ENCODE measurements at places on chromosomes 1 and 21.

- no peak for DNase-seq
Measured at GRCh38 chr21:45079351-45079750, 5.0 kb downstream of the ADARB1 start.

DNA sequence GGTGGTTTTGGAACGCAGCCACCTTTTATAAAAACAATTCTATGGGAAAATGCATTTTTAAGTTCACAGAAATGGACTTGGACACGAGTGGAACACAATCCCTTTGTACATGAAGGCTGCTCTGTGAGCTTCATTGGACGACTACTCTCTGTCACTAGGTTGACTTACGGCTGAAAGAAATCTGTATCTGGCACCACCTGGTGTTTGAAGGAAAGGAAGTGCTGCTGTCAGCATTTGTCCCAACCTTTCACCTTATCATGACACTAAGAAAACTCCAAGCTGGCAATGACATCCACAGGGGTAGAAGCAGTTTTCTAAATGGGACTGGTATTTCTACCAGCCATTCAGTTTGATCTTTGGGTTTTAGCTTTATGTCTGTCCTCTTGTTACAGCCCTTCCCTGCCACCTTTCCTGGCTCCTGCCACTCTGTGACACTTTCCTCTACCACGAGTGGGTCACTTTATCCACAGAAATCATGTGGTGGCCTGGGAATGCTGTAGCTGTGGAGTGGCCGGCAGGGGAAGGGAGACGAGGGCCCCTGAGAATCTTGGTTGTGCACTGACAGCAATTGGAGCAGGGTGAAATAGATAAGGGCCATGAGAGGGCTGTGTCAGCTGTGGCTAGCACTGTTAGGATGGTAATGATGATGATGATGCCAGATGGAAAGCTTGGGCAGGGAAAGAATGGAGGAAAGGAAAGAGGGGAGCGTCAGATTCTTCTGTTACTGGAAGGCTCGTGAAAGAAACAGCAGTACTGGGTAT, 85.2 kb downstream of the TBX19 start:
- DNase-seq: no peak

GRCh38 chr1:94790246-94790645, 29.9 kb upstream of the SLC44A3 start:
- no peak for DNase-seq

GRCh38 chr1:155729031-155729898, 40.4 kb downstream of the DAP3 start:
- no peak for DNase-seq

- DNase-seq: no peak
Measured at GRCh38 chr1:220971221-220971620, 92.0 kb downstream of the HLX start.

DNA sequence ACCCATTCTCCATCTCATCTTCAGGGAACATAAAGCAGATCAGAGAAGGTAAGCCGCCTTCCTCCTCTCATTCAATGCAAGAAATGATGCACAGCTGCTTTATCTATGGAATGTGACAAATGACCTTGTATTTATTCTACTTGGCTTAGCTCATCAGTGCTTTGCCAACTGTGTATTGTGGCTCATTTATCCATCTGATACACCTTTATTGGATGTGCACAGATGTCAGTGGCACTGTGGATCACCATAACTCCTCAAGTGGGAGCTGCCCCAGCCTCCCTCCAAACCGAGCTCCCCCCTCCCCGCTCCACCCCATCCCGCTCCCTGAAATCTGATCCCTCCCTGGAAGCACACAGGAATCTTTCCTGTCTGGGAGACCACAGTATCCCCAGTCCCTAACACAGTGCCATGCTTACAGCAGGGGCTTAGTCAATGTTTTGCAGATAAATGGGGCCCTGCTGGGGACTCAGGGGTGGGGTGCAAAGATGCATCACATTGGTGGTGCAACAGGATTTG, 156.0 kb upstream of the RAB4A start:
- DNase-seq: no peak

DNA sequence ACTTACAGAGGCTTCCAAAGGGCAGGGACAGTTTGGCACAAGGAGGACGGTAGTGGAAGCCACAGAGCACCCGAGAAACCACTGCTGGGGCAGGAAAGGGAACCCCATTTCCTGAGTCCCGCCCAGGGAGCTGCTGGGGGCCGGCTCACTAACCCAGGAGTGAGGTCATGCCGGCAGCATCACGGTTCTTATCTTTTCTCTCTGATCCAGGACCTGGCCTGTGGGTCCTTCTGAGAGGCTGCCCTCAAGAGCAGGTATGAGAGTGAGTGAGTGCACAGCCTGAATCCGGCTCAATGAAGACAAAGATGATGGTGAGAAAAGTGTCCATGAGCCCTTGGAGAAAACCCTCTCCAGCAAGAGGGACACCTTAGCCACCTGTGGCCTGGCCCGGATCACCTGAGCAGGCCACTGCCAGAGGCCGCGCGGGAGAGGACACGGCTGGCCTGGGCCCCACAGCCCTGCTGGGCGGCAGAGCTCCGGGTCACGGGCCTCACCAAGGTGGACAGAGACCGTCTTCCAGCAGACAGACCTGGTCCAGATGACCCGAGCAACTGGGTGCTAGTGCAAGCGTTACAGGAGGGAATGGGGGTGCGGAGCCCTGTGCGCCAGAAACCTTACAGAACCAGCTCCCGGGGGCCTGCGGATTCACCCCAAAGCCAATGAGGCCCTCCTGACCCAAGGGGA, 94.9 kb downstream of the RIPK4 start:
- no peak for DNase-seq

- DNase-seq: no peak
Measured at GRCh38 chr1:83029050-83029449, 969.9 kb downstream of the TTLL7 start.

DNA sequence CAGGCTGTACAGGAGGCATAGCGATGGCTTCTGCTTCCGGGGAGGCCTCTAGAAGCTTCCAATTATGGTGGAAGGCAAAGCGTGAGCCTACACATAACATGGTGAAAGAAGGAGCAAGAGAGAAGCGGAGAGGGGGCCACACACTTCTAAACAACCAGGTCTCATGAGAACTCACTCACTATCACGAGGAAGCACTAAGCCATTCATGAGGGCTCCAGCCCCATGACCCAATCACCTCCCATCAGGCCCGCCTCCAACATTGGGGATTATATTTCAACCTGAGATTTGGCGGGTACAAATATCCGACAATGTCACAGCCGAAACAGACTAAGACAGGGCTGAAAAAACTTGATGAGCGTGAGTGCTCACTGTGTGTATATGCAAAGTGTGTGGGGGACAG, 89.3 kb upstream of the CNIH3 start:
- DNase-seq: no peak

DNA sequence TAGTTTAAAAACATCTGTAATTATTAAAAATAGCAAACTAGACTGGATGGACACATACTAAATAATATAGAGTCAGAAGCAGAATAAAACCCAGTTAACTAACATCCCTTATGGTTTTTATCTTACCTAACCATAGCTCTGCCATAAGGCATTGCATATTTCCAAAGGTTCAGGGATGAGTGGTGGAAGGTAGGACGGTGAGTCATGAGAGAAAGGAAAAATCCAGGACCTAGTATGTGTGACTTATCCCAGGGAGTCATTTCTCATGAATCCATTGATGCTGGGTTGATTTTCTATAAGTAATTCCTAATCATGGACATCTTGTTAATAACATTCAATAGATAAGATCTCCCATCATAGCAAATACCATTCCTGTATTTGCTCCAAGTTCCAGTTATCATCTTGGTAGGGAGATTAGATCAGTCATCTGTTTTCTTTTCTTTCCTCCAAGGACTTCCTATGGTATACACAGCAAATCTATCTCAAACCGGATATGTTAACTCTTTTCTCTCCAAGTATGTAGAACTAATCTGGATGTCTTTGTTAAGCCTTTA, 490.7 kb upstream of the B3GALT2 start:
- no peak for DNase-seq

DNA sequence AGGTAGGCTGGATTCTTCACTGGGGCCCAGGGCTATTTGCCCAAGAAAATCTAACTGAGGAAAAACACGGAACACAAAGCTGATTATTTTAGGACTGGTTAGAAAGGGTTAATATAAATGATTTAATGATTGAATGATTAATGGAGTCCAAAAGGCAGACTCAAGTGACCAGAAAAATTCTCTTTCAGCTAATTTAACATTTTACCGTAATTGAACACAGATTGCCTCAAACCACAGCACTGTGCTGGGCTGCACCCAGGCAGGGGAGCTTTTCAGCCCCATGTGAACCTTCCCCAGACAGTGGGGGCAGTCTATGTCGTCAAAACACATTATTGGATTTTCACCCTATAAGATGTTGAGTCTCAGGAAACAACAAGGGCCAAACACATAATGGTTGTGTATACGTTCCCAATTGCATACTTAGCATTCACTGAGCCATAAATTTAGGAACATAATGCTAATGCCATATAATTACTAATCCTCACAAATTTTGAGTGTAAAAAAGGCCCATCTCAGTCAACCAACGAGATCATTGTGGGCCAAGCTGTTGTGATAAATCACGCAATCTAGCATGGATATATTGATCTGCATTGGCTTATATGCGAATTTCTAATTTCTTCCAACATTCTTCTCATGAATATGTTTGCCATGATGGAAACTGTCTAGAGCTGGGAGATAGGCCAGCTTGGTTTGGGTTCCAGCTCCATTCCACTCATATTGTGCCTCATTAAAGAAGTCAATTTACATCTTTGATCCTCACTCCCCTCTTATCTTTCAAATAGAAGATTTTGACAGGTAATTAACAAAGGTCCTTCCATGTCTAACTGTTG, 27.7 kb downstream of the DSCAM start:
- no peak for DNase-seq

- no peak for DNase-seq
Measured at GRCh38 chr21:39265603-39266002, 47.8 kb downstream of the BRWD1 start.

DNA sequence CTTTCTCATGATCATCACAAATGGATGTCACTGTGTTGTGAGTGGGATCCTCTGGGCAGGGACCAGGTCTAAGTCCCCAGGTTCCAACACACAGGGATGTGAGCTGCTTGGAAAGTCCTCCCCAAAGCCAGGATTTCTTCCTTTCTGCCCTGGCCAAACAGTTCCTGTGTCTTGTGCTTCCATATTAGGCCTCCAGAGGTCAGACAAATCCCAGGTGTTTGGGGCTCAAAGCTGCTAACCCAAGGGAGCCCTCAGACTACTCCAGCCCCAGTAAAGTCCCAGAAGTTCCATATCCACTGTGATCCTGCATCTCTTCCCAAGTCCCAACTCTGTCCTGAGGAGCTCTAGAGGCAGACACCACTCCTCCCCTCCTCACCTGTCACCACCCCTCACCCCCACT, 27.7 kb upstream of the MAGOH start:
- DNase-seq: no peak

DNA sequence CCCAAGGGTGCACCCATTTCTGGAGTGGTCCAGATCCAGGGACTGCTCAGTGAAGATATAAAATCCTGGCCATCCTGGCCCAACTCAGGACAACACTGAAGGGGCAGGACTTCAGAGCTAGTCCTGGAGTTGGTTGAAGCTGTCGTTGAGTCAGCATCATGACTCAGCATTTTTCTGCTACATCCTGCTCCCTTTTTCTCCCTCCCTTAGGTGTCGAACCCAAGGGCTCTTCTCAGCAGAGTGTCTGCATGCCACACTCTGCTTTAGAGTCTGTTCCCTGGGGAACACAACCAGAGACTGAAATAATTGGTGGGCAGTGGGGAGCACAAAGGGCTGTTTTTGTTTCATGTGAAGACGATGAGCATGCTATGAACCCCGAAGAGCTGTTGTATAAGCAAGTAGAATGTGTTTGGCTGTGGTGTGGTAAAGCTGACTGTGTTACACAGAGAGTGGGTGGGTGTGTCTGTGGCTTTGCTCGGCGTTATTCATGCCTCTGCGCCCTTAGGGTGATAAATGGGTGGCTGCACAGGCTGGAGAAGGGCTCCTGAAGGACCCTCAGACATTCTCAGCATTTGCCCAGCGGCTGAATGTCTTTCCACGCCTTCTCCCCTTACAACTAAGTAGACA, 167.2 kb downstream of the CYYR1 start:
- DNase-seq: no peak

GRCh38 chr1:230020451-230020850, 46.6 kb upstream of the GALNT2 start:
- no peak for DNase-seq
